Spinal cord (tissue), 10 donors: ENCODE measurements at places on chromosomes 12 and 14. TPM values are rescaled to one million over a fixed set of nuclear protein-coding genes. Genes with fewer than 3 reads are reported as not detected.

Gene TSPAN11
- 9.3 TPM for total RNA-seq

Gene CISTR
- total RNA-seq, result not detected

Gene PTHLH
- total RNA-seq, result 8.2 TPM

Gene PPM1H
- total RNA-seq, result 35.8 TPM

DNA sequence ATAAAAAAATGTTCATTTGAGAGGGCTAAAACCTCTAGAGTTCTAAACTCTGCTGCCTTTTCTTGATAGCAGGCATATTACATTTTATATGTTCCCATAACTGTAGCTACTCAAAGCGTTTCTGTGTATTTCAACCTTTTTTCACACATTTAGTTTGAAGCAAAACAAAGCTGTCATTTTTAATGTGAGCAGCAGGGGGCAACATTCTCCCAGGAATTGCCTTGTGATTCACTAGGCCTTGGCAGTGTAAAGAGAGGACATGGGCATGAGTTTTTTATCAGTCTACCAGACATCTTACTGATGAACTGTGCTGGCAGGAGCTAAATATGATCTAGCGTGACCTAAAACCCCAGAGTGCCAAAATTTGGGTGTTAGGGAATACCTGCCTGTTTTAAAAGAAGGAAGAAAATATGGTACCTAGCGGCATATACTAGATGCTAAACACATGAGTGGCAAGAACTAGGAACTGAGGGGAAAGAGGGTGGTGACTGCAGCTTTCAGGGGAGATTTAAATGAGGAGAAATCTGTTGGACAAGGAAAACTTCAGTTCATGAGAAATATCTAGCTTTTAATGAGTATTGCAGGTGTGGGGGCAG, 65.3 kb downstream of the IFT43 start:
- peak; percentile 91 for DNase-seq

DNA sequence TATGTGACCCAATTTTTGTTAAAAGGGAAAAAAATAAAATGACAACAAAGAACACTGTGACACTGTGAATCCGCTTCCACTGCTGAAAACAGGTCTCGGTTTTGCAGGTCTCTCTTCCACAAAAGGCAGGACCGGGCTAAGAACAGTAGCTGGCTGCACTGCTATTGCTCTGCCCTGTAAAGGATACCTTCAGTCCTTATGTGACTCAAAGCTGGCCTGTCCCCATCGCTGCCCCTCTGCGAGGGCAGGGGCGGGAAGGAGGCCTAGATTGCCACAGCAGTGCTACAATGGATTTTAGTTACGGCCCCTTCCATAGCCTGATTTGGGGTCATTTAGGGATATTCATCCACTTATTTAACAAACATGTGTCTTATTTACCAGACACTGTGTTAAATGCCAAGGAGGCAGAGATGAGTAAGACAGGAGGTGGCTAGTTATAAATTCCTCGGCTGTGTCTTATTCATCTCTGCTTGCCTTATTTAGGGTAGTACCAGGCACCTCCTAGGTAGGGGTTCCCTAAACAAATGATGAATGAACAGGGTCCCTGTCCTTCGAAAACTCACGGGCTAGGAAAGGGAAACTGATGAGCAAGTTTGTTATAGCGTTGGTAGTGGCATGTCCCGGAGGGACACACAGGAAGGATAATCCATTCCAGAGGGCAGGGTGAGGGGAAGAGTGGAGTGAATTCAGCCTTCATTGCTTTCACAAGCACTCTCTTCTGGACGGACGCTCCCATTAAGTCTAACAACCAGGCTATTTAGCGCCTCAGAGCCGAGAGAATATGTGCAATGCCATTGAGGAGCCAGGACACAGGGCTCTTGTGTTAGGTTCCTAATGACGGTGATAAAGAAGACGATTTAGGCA, 73.3 kb downstream of the EID3 start:
- peak; percentile 23 for DNase-seq

DNA sequence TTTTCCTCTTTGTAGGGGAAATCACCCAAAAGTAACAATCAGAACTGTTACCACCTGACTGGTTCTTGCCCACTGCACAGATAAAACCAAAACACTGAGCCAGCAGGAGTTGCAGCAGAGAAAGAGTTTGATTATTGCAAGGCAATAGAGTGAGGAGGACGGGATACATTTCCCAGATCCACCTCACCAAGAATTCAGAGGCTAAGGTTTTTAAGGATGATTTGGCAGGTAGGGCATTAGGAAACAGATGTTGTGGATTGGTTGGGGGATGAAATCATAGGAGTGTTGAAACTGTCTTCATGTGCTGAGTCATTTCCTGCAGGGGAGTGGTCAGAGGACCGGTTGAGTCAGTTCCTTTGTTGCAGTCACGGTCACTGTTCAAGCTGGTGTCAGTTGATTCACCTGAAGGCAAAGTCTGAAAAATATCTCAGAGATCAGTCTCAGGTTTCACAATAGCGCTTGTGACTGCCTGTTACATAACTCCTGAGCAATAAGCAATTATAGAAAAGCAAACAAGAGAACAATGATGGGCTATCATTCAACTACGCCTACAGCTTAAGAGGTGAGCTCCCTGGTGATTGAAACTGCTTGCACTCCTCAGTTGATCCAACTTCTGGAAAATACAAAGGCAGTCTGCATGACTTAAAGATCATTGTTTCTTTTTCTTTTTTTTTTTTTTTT, 20.3 kb upstream of the AMN1 start:
- no peak for DNase-seq

- DNase-seq, result no peak
Measured at GRCh38 chr12:49881415-49882247, 22.1 kb downstream of the FAIM2 start.
